ENCODE measurements at places on chromosomes 13 and 19. TPM values are rescaled to one million over a fixed set of nuclear protein-coding genes. Genes with fewer than 3 reads are reported as not detected.

- DNase-seq = no peak
These were observed 209.8 kb downstream of the FGF14 start for GRCh38 chr13:102191951-102192502.

DNA sequence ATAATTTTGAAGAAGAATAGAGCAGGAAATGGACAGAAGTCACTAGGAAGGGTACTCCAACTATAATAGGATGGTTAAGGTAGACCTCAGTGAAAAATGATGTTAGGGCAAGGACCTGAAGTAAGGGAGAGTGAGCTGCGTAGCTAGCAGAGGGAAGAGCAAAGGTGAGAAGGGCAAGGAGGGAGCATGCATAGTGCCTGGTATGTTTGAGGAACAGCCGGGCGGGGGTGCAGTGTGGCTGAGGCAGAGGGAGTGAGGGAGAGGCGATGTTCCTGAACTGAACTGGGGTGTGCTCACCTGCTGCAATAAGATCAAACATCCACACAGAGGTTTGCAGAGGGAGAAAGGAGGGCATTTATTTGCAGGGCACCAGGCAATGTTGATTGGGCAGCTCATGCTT, 110.4 kb downstream of the DNAJC15 start:
- no peak for DNase-seq

GRCh38 chr19:461721-462551, 1.1 kb upstream of the SHC2 start:
- peak; percentile 35 for DNase-seq

- no peak for DNase-seq
These were observed 24.0 kb upstream of the KATNAL1 start for GRCh38 chr13:30331331-30331771.

GRCh38 chr19:49333418-49333805, 1.8 kb upstream of the CD37 start:
- DNase-seq = no peak

GRCh38 chr19:40465025-40465556, 454 bp downstream of the BLVRB start:
- no peak for DNase-seq

DNA sequence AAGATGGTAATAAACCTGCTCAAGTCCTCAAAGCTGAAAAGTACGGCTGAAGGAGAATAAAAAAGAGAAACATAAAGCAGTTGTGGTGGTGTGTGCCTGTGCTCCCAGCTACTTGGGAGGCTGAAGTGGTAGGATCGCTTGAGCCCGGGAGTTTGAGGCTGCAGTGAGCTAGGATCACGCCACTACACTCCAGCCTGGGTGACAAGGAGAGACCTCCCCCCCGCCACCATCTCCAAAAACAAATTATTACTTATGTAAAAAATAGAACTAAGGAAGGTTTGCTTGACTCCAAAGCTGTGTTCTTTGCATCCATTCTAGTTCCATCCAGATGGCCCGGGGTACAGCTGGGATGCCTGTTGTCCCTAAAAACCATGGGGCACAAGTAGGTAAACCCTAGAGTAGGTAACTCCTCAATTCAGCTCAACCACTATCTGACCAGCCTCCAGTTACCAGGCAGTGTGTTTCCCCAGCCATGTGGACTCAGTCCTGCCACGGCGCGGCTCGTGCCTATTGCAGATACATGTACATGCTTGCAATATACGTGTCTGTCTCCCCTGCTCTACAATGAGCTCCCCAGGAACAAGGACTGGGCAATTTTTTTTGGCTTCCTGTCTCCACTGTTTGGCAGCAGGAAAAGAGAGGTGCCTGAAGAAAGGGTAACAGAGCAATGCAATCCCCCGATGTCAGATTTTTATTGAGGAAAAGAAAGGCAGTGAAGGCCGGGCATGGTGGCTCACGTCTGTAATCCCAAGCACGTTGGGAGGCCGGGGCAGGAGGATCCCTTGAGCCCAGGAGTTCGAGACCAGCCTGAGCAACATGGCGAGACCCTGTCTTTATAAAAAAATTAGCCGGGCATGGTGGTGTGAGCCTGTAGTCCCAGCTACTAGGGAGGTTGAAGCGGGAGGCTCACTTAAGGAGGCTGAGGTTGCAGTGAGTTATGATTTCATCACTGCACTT, 101.3 kb downstream of the GNG7 start:
- no peak for DNase-seq

- no peak for DNase-seq
These were observed 385.8 kb downstream of the DLEU7 start for GRCh38 chr13:50457415-50458393.

GRCh38 chr13:113369189-113369588, 5.3 kb upstream of the GRTP1 start:
- no peak for DNase-seq

- DNase-seq = no peak
These were observed 54.3 kb downstream of the GATAD2A start for GRCh38 chr19:19459707-19460251.

- no peak for DNase-seq
These were observed 10.1 kb downstream of the ATCAY start for GRCh38 chr19:3890591-3890990.

GRCh38 chr19:30896554-30896953, 452.7 kb downstream of the TSHZ3 start:
- no peak for DNase-seq

DNA sequence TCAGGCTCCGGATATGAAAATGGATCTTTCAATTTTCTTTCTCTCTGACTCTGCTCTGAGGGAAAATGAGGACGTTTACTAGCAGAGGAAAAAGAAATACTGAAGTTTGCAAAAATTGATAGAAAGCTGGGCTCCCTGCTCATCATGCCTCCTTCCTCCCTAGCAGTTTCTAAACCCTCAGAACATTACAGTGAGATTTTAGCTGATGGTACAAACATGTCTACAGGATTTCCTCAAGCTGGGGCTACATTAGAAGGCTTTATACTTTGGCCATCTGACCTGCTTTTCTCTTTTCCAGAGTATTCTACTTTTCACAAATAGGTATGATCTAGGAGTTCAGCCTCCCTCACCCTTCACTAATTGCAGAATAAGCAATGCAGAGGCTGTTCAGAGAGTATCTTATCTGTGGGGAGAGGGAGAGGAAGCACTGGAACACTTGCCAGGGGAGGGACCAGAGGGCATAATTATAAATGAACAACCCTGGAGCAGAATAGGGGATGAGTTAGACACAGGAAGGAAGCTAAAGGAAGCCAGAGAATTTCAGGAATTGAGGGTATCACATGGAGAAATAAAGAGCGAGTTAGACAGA, 30.0 kb downstream of the CEACAM1 start:
- no peak for DNase-seq

GRCh38 chr13:43786766-43787517, at the start of gene ENOX1:
TSS of gene ENOX1 (minus strand) at chr13:43786972.
- peak; percentile 56 for DNase-seq

- no peak for DNase-seq
These were observed 10.2 kb downstream of the LRP3 start for GRCh38 chr19:33204136-33204973.

DNA sequence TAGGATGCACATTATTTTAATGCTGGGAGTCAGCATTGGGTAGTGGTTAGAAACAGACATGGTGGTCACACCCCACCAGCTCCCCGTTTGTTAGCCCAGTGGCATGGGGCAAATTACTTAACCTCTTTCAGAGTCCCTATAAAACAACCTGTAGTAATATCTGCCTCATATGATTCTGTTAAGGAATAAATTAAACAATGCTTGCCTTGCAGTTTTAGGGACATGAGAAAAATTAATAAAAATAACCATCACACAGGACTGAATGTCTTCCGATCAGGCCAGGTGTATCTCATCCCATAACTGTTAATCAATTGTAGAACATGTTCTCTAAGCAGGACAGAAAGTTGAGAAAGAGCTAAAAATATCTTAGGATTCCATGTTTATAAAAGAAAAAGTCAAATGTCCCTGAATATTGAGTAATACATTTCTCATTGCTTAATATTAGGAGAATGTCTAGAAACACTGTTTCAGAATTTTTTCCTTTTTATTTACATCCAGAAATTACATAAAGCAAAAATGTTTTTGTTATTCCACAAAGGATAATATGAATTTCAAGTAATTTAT, 196.5 kb downstream of the GPC6 start:
- DNase-seq = no peak

DNA sequence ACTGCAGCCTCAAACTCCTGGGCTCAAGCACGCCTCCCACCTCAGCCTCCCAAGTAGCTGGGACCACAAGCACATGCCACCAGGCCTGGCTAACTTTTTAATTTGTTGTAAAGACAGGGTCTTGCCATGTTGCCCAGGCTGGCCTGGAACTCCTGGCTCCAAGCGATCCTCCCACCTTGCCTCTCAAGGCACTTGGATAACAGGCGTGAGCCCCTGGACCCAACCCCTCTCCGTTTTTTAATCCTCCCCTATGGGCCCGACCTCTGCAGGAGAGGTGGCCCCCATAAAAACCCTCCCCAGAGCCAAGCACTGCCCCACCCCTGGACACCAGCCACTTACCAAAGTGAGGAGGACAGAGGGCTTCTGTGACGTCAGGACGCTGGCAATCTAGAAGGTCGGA, 28.6 kb downstream of the PEPD start:
- DNase-seq = no peak

DNA sequence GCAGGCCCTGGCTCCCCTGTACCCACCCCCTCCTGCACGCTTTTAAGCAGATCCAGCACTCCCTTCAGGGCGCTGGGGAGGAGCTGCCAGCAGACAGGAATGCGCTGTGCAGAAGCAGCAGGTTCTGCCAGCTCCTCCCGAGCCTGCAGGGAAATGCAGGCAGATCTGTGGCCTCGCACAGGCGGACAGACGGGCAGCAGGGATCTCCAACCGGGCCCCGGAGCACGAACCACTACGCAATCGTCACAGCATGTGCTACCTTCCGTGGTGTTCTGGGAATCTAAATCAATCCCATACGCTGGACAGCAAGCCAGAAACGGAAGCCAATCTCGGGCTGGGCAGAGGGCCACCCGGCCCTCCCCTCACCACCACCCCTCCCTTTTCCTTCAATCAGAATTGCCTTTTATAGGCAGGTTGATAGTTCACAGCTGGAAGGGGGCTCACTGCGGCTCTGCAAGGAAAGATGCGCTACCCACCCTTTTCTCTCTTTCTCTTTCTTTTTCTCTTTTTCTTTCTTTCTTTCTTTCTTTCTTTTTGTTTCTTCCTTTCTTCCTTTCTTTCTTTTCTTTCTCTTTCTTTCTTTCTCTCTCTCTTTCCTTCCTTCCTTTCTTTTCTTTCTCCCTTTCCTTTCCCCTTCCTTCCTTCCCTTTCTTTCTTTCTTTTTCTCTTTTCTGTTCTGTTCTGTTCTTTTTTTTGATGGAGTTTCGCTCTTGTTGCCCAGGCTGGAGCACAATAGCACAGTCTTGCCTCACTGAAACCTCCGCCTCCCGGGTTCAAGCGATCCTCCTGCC, 99.9 kb downstream of the GNG7 start:
- DNase-seq = no peak

GRCh38 chr19:33462112-33462791, 59.3 kb downstream of the PEPD start:
- DNase-seq = no peak

DNA sequence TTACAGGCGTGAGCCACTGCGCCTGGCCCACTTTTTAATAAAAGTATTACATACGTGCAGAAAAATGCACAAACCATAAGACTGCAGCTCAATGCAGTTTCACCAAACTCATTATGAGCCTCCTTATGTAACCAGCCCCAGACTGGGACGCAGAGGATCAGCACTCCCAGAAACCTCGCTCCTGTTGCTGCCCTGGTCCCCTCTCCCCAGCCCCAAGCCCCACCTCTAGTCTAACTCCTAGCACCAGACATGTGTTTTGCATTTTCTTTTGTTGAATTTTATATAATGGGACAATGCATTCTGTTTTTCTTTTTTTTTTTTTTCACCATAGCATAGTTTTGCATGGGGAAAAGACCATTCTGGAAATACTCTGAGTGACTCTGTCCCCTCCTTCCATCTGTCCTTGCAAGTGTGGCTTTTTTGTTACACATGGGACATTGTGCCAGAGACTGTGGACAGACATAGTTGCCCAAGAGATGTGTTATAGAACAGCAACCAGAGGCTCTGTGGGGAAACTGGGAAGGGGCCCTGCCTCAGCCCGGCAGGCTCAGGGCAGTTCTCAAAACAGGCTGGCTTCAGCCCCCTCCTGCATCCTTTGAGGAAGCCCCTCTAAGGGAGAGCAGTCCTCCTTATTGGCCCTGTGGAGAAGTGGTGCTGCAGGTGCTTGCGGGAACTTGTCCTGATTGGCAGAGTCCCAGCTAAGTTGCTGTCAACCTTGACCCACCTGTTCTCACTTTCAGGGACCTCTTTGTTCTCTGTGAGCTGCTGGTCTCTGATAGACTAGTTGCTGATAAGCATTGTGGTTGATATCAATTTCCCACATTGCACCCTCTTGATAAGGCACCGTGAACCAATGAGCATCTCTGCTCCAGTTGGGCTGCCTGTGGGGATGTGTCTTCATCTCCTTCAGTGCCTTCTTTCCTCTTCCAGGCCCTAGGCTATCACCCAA, 13.8 kb upstream of the OLFM4 start:
- no peak for DNase-seq

DNA sequence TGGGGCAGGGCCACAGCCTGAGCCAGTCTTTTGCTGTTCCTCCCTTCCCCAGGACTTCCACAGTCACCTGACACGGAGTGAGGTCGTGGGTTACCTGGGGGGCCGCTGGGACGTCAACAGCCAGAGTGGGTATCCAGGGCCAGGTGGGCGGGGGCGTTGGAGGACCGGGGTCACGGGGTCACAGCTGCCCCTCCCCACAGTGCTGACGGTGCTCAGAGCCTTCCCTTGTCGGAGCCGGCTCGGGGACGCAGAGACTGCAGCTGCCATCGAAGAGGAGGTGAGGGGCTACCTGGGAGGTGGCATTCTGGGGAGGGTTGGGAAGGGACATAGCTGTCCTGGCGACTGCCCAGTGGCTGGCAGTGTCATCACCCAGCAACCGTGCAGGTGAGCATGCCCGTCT, 11.5 kb downstream of the MPND start:
- no peak for DNase-seq

DNA sequence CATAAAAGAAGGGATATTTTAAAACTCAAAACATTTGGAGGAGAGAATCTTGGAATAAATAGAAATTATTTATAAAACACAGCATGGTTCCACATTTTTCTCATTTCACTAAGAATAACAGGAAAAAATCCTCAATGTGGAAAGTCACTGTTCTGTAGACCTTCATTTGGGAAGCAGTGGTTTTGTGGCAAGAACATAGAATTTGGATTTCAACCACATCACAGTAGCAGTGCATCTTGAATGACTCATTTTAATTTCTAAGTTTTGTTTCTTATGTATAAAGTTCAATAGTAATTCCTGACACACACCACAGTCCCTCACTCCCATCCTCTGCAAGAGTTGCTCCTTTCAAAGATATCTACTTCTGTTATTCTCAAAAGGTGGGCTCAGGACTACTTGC, 264.0 kb downstream of the ENOX1 start:
- DNase-seq = no peak

- DNase-seq = no peak
These were observed 622 bp downstream of the RASA3 start for GRCh38 chr13:114131583-114132418.

ZNF628 gene
- total RNA-seq = 15.0 TPM

LYPD3 gene
- 0.89 TPM for total RNA-seq

RFXAP gene
- total RNA-seq = 13.9 TPM

ZNF222 gene
- total RNA-seq = 8.1 TPM

ZNF534 gene
- total RNA-seq = not detected

LINGO3 gene
- not detected for total RNA-seq

IFNL2 gene
- not detected for total RNA-seq

All from neural crest cell (in vitro differentiated cells).